ENCODE measurements at places on chromosomes 4 and X.
A peak's percentile ranks its signal among the peaks of the same experiment; 100 is the strongest.

DNA sequence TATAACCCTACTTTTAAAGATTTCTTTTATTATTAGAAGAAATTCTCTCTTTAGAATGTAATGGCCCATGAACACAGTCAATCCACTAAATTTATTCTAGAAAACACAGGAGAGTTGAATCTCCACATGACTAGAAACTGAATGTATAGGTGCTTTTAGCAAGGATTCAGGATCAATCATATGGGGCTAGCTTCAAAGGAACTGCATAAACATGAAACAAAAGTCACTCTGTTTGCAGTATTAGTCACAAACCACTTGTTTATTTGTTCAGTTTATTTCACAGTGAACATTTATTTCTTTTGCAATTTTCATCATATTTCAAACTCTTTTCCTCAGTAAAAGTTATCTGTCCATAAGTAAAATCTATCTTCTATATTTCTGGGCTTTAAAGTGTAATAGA, 1604.6 kb downstream of the PCDH18 start:
- no peak for DNase-seq

DNA sequence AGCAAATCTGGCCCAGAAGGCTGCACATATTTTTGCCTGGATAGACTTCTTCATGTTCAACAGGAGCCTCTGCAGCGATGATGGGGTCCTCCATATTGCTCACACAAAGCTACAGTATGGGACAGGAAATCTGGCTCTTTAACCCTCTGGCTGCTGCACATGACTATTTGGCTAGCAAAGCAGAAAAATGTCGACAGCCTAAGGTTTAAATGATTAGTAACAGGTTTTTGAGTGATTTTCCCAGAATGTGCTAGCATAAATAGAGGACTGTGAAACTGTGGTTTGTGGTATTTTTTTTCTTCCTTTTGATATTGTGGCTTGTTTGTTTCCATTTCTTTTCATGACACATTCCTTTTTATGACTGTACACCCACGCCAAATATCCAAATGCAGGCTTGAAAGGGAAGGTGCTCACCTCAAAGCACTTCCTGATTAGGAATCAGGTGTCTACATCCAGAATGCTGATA, 120.2 kb upstream of the GK2 start:
- no peak for DNase-seq

- DNase-seq = peak; percentile 73
Observed at GRCh38 chrX:115912372-115912897, 258.1 kb upstream of the AGTR2 start.

DNA sequence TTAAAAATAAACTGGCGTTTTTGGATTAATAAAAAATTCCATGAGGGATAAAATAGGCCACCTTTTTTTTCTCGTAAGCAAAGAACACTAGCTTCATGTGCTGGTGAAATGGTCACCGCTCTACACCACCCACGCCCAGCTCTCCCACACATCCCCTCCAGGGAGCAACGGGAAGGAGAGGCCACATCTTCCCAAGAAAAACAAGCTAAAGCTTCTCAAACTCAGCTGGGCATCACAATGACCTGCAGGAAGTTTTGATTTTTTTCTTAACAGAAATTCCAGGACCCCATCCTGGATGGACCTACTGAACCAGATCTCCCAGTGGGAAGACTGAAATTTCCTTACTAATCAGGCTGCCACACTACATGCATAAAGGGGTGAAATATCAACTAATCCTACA, 9.8 kb downstream of the TSPAN5 start:
- DNase-seq = no peak

DNA sequence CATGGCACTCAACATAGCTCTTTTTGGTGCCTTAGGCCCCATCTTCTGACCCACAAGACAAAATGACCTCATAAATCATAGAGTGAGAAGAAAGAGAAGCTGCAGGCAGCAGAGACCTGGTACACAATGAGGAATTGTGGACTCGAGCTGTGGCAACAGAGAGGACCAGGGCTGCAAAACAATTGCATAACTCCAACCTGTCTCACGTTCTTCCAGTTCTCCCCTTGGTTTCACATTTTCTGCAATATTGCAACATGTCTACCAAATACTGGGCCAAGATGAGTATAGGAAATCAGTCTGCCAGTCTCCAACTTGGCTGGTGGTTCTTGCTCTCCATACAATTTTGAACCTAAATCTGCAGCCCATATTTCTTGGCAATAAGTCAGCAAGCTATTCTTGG, 105.3 kb downstream of the KDR start:
- no peak for DNase-seq

Measured in GM12865 (cell line).